ENCODE measurements at places on chromosomes 13 and 19.

GRCh38 chr19:3080286-3080685, 13.9 kb upstream of the GNA11 start:
- DNase-seq: no peak

GRCh38 chr13:54980651-54981050, 1952.0 kb downstream of the OLFM4 start:
- no peak for DNase-seq

DNA sequence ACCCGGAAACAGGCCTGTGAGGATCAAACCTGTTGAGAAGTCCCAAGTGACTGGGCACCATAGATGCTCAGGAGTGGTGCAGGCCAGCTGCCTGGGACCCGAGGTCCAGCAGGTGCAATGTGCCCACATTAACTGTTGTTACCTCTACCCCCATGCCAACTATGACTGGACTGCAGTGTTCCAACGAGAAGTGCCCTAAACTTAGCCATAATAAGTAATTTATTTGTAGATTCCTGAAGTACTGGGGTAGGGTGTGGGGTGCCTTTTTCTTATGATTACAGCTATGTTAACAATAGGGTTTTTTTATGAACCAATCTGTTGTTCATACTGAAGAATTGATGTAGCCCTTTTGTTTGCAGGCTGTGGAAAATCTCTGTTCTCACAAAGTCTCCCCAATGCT, 9.2 kb downstream of the CUL4A start:
- DNase-seq: no peak

- DNase-seq: no peak
Measured at GRCh38 chr19:33806434-33806881, 9.8 kb downstream of the KCTD15 start.

Data from NCI-H1417 treated with DMSO at 0.1 percent for 48 hours (cell line).